ENCODE measurements at places on chromosomes 1 and 21. TPM values are rescaled to one million over a fixed set of nuclear protein-coding genes. Genes with fewer than 3 reads are reported as not detected.

SPRR4 gene
- polyA plus RNA-seq: not detected

DSTYK gene
- 18.2 TPM for polyA plus RNA-seq

NPR1 gene
- polyA plus RNA-seq: 36.2 TPM

TFF3 gene
- polyA plus RNA-seq: 2.6 TPM

- no peak for DNase-seq
Measured at GRCh38 chr1:57137980-57138379, 172.2 kb upstream of the C8B start.

NUF2 gene
- 30.5 TPM for polyA plus RNA-seq

DNA sequence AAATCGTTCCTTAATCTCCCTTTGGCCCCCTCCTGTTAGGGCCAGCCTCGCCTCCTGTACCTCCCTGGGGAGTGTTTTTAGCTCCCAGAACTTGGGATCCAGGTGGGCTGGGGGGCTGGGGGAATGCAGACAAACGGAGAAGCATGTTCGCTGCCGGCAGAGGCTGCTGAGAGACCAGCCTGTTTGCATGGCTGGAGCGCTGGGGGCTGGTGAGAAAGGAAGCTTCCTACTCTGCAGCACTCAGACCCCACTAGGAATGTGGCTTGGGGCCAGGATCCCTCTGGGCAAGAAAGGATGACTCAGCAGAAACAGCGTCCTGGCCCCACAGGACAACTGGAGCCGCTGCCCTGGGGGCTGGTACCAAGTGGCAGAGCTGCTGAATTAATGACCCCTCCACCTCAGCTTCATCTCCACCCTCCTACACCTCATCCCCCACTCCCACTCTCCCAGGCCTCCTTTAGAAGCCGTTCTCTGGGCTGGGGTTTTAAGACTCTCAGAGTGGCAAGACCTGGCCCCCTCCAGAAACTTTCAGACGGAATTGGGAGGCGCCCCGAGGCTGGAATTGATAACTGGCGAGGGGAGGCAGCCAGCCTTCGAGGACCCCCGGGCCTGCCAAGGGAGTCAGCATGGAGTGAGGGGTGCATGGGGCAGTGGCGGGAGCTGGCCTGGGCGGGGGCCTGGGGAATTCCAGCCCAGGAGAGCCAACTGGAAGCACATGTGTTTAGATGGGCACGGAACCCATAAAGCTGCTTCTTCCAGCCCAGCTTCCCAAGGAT is 28.5 kb upstream of the EPS8L3 start:
- DNase-seq: peak; percentile 83

KANK4 gene
- 21.2 TPM for polyA plus RNA-seq

- DNase-seq: no peak
Measured at GRCh38 chr1:147736883-147737282, 23.5 kb downstream of the GJA5 start.

DNA sequence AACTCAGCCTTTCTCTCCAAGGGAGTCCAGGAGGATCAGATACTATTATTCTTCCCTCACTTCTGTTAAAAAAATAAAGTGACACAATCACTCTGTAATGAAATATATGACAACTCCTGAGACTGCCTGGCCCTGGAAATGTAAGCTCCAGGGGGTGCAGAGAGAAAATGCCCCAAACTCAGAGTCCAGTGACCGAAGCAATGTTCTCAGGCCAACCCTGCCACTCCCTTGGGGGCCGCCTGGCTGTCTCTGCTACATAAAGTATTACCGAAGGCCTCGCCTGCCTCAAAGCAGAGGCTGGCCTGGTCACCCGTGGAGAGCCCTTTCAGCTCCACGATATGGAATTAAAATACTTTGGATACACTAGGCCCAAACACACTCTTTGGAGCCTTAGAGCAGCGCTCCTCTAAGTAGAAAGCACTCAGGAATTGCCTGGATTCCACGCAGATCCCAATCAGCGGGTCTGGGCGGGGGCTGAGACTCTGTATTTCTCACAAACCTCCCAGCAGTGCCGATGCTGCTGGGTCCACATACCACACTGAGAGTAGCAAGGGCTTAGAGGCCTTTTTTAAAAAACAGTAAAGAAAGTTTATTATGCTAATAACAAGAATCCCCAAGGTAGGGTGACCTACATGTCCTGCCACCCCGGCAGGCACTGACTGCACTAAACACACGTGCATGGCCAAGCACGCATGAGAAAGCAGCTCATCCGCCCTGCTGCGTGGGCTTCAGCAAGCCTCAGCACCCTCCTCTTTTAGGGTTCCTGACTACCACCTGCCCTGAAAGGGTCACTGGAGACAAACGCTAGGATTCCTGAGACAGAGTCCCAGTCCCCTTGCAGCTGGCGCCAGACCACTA is 31.1 kb downstream of the TMCO4 start:
- DNase-seq: no peak

DNA sequence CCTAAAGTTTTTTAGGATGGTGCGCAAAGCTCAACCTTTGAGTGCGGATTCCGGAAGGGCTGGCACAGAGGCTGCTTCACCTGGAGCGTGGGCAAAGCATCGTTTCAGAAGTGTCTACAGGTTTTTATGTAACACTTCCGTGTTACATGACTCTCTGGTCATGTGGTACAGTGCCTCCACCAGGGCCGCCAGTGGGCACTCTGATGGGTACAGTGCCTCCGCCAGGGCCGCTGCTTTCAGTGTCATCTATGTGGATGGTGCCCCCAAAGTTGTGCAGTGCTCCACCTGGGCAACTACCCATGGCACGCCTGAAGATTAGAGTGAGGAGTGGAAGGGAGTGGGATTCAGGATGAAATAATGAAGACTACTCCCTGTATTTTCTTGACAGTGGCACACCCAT is 101.4 kb upstream of the C1orf174 start:
- DNase-seq: no peak

- DNase-seq: no peak
Measured at GRCh38 chr1:199084293-199084692, 445.5 kb downstream of the PTPRC start.

MMEL1 gene
- polyA plus RNA-seq: 3.4 TPM

DNA sequence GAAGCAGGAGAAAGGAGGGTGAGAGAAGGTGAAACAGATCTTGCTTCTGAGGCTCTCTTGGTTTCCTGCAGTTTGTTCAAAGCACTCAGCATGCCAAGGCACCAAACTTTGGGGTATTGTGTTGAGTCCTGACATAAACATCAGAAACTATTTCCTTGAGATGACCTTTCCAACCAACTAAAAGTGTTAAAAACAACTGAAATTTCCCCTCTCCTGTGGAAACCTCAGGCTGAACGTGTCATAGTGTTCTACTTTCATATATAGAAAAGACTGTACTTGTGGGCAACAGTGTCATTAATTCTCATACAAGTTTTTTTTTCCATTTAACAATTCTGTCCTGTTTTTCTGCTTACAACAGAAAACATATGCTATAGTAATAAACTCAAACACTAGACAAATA is 6.3 kb upstream of the LYST start:
- no peak for DNase-seq

GRCh38 chr21:22961258-22961657 is 1963.0 kb downstream of the NCAM2 start:
- no peak for DNase-seq

DNA sequence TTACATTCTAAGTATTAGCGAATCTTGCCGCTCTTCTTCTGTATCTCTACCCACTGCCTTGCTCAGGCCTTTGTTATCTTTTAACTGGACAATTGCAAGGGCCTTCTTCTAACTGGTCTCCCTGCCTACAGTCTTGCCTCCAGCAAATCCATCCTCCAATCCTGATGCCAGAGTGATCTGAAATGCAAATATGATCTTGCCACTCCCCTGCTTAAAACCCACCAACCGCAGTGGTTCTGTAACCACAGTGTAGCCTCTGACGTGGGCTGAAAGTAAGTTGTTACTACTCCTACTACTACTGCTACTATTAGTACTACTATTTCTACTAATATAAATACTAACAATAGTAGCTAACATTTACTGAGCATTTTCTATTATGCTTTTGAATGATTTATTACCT is 12.4 kb downstream of the MOV10 start:
- DNase-seq: no peak

- no peak for DNase-seq
Measured at GRCh38 chr1:203549309-203549708, 55.4 kb downstream of the OPTC start.

Data from left renal pelvis (tissue), 4 donors.